ENCODE measurements at places on chromosomes 1 and 21. TPM values are rescaled to one million over a fixed set of nuclear protein-coding genes. Genes with fewer than 3 reads are reported as not detected.
A peak's percentile ranks its signal among the peaks of the same experiment; 100 is the strongest.

- no peak for DNase-seq
- no peaks in the 10 kb centered on the region for H3K36me3 ChIP-seq
- no peaks in the 10 kb centered on the region for H3K27me3 ChIP-seq
- peaks cover 34% of the 10 kb centered on the region for H3K4me1 ChIP-seq
- H3K4me3 ChIP-seq, result no peak overlapping the region
Measured at GRCh38 chr1:31744165-31744888, 19.8 kb downstream of the ADGRB2 start.

GRCh38 chr1:161085165-161085564 lies 4.2 kb downstream of the NECTIN4 start:
- no peaks in the 10 kb centered on the region for H3K27me3 ChIP-seq
- DNase-seq, result no peak
- H3K36me3 ChIP-seq, result no peaks in the 10 kb centered on the region

- no peak for DNase-seq
- H3K4me3 ChIP-seq, result no peak overlapping the region
- peaks cover 2% of the 10 kb centered on the region for H3K27me3 ChIP-seq
- H3K4me1 ChIP-seq, result no peaks in the 10 kb centered on the region
- H3K36me3 ChIP-seq, result no peaks in the 10 kb centered on the region
Measured at GRCh38 chr1:151526735-151527525, 13.2 kb upstream of the TUFT1 start.

The OLIG2 gene
- total RNA-seq, result 1.1 TPM

- no peak overlapping the region for H3K4me3 ChIP-seq
- H3K27ac ChIP-seq, result no peak overlapping the region
- no peaks in the 10 kb centered on the region for H3K27me3 ChIP-seq
- H3K4me1 ChIP-seq, result peaks cover 9% of the 10 kb centered on the region
- H3K36me3 ChIP-seq, result peaks cover 8% of the 10 kb centered on the region
- no peak for DNase-seq
Measured at GRCh38 chr21:43769325-43769958, 6.7 kb downstream of the CSTB start.

GRCh38 chr1:83512373-83513193 lies 486.3 kb downstream of the TTLL7 start:
- no peaks in the 10 kb centered on the region for H3K4me1 ChIP-seq
- no peaks in the 10 kb centered on the region for H3K27me3 ChIP-seq
- no peak overlapping the region for H3K4me3 ChIP-seq
- no peaks in the 10 kb centered on the region for H3K36me3 ChIP-seq

The LRRC39 gene
- total RNA-seq, result 0.94 TPM

DNA sequence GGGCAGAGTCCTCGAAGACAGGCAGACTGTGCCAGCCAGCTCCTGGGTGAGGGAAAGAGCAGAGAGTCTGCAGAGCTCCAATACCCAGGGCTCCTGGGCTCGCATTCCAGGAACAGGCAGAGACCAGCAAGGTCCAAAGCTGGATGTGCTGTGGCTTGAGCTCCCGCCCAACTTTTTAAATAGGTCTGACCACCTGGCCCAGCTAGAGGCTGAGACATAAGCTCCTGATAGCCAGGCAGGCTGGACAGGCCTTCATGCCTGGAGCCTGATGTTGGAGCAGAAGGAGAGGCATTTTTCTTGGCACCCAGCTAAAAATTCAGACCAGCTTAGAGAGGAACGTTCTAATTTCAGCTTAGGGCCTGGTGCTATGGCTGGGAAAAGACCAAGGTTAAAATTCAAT lies 178.4 kb upstream of the TMEM51 start:
- peaks cover 10% of the 10 kb centered on the region for H3K4me1 ChIP-seq
- DNase-seq, result no peak
- H3K4me3 ChIP-seq, result no peak overlapping the region
- H3K27me3 ChIP-seq, result no peaks in the 10 kb centered on the region
- H3K36me3 ChIP-seq, result no peaks in the 10 kb centered on the region

GRCh38 chr21:41378849-41379248 lies 17.0 kb downstream of the MX2 start:
- H3K4me1 ChIP-seq, result no peaks in the 10 kb centered on the region
- H3K4me3 ChIP-seq, result no peak overlapping the region
- H3K36me3 ChIP-seq, result peaks cover 3% of the 10 kb centered on the region
- DNase-seq, result no peak
- no peaks in the 10 kb centered on the region for H3K27me3 ChIP-seq

- no peaks in the 10 kb centered on the region for H3K36me3 ChIP-seq
- no peak for DNase-seq
- H3K4me3 ChIP-seq, result no peak overlapping the region
- no peaks in the 10 kb centered on the region for H3K4me1 ChIP-seq
- H3K27me3 ChIP-seq, result peaks cover 7% of the 10 kb centered on the region
Measured at GRCh38 chr1:3111348-3112021, 42.5 kb downstream of the PRDM16 start.

- H3K4me3 ChIP-seq, result no peak overlapping the region
- H3K27me3 ChIP-seq, result no peaks in the 10 kb centered on the region
- no peaks in the 10 kb centered on the region for H3K36me3 ChIP-seq
- no peak overlapping the region for H3K27ac ChIP-seq
Measured at GRCh38 chr1:87203904-87204303, 124.8 kb upstream of the LMO4 start.

The CFAP141 gene
- total RNA-seq, result 3.2 TPM

DNA sequence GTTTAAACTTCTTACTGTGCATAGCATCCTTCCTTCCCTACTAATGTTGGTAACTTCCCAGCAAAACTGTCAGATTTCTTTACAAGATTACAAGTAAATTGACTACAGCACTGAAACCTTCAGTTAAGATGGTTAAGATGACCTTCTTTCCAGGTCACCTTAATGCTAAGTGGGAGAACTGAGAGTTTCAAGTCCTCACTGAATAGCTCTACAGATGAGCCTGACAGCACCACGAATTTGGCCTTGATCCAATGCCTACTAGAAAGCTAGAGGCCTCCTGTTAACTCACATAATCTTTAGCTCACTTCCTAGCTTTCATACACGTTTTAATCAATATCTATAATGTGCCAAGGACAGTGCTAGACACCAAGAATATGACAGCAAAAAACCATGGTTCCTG lies 276.0 kb upstream of the PLD5 start:
- no peak overlapping the region for H3K4me3 ChIP-seq
- H3K36me3 ChIP-seq, result no peaks in the 10 kb centered on the region
- no peaks in the 10 kb centered on the region for H3K4me1 ChIP-seq
- DNase-seq, result no peak
- H3K27me3 ChIP-seq, result no peaks in the 10 kb centered on the region
- H3K27ac ChIP-seq, result no peak overlapping the region

- H3K27me3 ChIP-seq, result no peaks in the 10 kb centered on the region
- DNase-seq, result no peak
- no peak overlapping the region for H3K4me3 ChIP-seq
- no peaks in the 10 kb centered on the region for H3K4me1 ChIP-seq
- no peak overlapping the region for H3K27ac ChIP-seq
- no peaks in the 10 kb centered on the region for H3K36me3 ChIP-seq
Measured at GRCh38 chr1:193574913-193575312, 388.5 kb upstream of the B3GALT2 start.

The CD1E gene
- 0.55 TPM for total RNA-seq

DNA sequence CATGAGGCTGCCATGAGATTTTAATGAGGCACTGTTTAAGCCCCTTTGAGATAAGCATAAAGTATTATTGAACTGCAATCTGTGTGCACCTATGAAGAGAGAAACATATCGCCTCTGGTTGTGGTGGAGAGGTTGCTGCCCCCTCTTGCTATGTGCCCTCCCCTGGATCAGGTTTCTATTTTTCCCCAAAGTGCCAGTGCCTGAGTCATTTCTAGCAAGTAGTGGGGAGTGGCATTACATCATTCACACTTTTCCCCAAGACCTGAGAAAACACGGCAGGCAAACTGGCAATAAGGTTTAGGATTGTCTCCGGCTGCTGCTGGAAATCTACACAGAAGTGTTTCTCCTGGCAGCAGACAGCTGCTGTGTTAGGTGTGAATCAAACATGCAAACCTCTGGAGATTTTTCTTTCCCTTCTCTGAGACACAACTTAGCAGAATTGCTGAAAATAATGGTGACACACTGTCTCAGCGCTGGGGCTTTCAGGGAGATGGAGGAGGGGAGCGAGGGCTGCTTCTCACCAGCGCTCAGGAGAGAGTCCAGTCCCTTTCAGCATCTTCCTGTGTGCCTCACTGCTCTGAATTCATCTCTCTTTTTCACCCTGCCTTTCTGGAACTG lies 13.7 kb upstream of the RGS16 start:
- DNase-seq, result no peak
- no peak overlapping the region for H3K27ac ChIP-seq
- H3K27me3 ChIP-seq, result peaks cover 5% of the 10 kb centered on the region
- no peak overlapping the region for H3K4me3 ChIP-seq
- H3K36me3 ChIP-seq, result no peaks in the 10 kb centered on the region
- peaks cover 6% of the 10 kb centered on the region for H3K4me1 ChIP-seq

The PLA2G2C gene
- not detected for total RNA-seq

- no peak for DNase-seq
- no peak overlapping the region for H3K4me3 ChIP-seq
- no peak overlapping the region for H3K27ac ChIP-seq
- H3K27me3 ChIP-seq, result no peaks in the 10 kb centered on the region
- H3K36me3 ChIP-seq, result no peaks in the 10 kb centered on the region
- H3K4me1 ChIP-seq, result peaks cover 4% of the 10 kb centered on the region
Measured at GRCh38 chr1:155012776-155013602, 10.4 kb downstream of the ZBTB7B start.

The SYNC gene
- 15.4 TPM for total RNA-seq

- H3K27me3 ChIP-seq, result no peaks in the 10 kb centered on the region
- no peaks in the 10 kb centered on the region for H3K4me1 ChIP-seq
- no peaks in the 10 kb centered on the region for H3K36me3 ChIP-seq
- H3K4me3 ChIP-seq, result no peak overlapping the region
- peak overlapping the region; percentile 35 for H3K27ac ChIP-seq
- DNase-seq, result peak; percentile 14
Measured at GRCh38 chr1:70666381-70667140, 255.5 kb downstream of the CTH start.

- DNase-seq, result no peak
- H3K4me1 ChIP-seq, result no peaks in the 10 kb centered on the region
- H3K4me3 ChIP-seq, result no peak overlapping the region
- no peak overlapping the region for H3K27ac ChIP-seq
- H3K27me3 ChIP-seq, result no peaks in the 10 kb centered on the region
- no peaks in the 10 kb centered on the region for H3K36me3 ChIP-seq
Measured at GRCh38 chr1:67261680-67262079, 46.0 kb upstream of the IL12RB2 start.

The LEMD1 gene
- total RNA-seq, result 1.5 TPM

- H3K27me3 ChIP-seq, result no peaks in the 10 kb centered on the region
- H3K4me1 ChIP-seq, result peaks cover 4% of the 10 kb centered on the region
- DNase-seq, result peak; percentile 58
- H3K27ac ChIP-seq, result peak overlapping the region; percentile 56
Measured at GRCh38 chr1:202806845-202807450, 1.3 kb downstream of the KDM5B start.

The C1QTNF12 gene
- total RNA-seq, result 2.5 TPM

DNA sequence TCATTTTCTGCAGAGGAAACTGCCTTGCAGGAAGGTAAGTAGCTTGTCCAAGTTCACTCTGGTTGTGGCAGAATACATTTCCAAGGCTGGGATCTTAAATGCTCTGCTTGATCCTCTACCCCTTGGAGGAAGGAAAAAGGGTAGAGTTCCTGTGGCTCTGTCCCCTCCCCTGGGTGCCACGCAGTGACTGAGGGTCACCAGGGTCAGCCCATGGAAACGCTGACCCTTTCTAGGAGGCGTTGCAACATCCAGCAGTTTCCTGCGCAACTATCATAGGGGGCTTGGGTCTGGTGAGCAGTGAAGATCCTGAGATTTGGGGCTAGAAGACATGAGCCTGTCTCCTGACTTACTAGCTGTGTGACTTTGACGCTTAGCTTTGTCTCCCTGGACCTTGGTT lies 29.4 kb upstream of the EPS8L3 start:
- H3K4me1 ChIP-seq, result peaks cover 49% of the 10 kb centered on the region
- no peaks in the 10 kb centered on the region for H3K27me3 ChIP-seq
- no peak overlapping the region for H3K4me3 ChIP-seq
- peak overlapping the region; percentile 25 for H3K27ac ChIP-seq

DNA sequence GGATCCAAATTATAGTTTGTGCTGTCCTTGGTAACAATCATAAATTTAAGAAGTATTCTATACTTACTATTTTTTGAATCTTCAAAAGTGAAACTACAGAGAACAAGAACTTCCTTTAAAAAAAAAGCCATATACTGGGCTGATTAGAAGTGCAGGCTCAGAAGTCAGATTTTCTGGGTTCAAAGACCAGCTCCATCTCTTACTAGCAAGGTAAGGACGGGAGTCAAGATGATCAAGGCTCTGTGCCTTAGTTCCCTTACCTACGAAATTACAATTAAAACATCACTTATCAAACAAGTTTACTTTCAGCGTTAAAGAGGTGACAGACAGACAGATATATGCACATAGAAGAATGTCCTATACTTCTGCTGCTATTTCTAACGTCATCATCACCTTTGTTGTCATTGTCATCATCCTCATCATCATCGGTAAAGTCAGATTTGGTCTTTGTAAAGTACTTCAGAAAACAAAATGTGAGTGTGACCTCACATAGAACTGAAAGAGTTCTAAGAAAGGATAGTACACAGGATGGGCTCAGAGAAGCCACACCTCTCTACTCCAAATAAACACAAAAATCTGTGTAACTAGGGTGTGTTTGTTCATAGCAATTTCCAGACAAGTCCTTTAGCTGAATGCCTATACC lies 178.7 kb downstream of the VAV3 start:
- no peak overlapping the region for H3K4me3 ChIP-seq
- no peak overlapping the region for H3K27ac ChIP-seq
- H3K27me3 ChIP-seq, result no peaks in the 10 kb centered on the region
- H3K4me1 ChIP-seq, result no peaks in the 10 kb centered on the region
- H3K36me3 ChIP-seq, result no peaks in the 10 kb centered on the region

GRCh38 chr1:172203135-172203823 lies 217.2 kb upstream of the C1orf105 start:
- H3K27me3 ChIP-seq, result no peaks in the 10 kb centered on the region
- DNase-seq, result peak; percentile 74
- no peaks in the 10 kb centered on the region for H3K36me3 ChIP-seq
- no peak overlapping the region for H3K27ac ChIP-seq
- no peak overlapping the region for H3K4me3 ChIP-seq

DNA sequence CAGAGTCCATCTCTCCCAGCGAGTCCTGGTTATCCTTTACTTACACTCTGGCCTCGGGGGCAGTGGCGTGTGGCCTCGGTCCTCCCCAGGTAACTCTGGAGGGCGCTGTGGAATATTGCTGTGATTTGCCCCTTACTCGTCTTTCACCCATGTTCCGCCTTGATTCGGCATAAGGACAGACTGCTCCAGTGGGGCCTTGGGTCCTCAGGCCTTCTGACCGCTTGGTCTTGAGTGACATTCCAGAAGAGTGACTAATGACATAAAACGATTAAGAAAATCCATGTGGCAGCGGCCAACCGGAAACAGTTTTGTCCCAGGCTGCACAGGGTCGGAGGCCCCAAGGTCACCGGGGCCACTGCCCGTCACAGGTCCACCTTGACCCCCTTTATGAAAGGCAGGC lies 11.0 kb downstream of the ICMT start:
- H3K4me1 ChIP-seq, result no peaks in the 10 kb centered on the region
- H3K4me3 ChIP-seq, result no peak overlapping the region
- no peak for DNase-seq
- H3K36me3 ChIP-seq, result peaks cover 29% of the 10 kb centered on the region

Data from lung (tissue), 17 donors.